Kidney epithelial cell (primary cell): ENCODE measurements at places on chromosomes 13 and 19.
A peak's percentile ranks its signal among the peaks of the same experiment; 100 is the strongest.

- no peak for DNase-seq
Observed at GRCh38 chr13:100547791-100548201, 40.8 kb downstream of the GGACT start.

GRCh38 chr19:51660975-51661600 is 14.5 kb upstream of the SIGLEC14 start:
- DNase-seq, result peak; percentile 12

- DNase-seq, result no peak
Observed at GRCh38 chr13:94515374-94515773, 35.9 kb upstream of the DCT start.

DNA sequence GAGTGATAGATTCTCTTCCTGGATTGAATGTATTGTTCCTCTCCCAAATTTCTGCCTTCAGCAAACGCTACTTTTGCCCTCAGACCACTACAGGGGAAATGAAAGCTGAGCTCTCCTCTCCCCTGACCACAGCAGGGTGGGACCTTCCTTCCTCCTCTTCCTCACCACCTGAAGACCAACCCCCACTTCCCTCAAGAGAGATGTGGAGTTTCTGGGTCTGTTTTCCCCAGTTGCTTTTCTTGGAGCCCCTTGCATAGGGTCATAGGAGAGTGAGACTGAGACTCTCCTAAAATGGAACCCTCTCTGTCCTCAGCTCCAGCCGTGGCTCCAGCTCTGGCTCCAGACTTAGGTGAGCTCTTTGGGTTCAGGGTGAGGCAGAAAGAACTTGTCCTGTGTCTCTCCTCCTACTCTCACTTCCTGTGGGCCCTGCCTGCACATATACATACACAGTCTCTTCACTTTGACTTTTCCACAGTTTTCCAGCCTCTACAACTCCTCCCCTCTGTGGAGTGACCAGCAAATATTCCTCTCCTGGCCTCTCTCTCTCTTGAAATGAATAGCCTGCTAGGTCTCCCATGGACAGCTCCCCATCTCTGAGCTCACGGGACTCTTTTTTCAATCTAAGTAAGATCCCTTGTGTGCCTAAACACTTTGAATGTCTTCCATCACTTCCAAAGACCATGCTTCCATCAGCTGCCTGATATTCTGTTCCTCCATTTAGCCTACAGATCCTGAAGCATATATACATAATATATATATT is 19.2 kb upstream of the ZNF175 start:
- no peak for DNase-seq

DNA sequence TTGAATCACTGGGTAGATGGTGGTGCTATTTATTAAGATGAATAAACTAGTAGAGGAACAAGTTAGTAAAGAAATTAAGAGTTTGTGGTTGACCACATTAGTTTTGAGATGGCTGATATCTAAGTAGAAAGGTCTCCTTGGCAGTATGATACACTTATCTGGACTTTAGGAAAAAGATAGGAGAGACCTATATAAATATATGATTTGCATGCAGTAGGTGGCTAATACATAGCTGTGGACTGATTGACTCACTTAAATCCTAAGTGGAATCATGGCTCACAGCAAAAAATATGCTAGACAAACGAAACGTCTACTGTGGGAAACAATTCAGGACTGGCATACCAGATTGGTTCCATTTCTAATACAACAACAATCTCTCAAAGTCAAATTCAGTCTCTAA is 92.0 kb downstream of the CAB39L start:
- no peak for DNase-seq
